ENCODE measurements at places on chromosomes 1 and 21. TPM values are rescaled to one million over a fixed set of nuclear protein-coding genes. Genes with fewer than 3 reads are reported as not detected.

CLCA1 gene
- not detected for total RNA-seq

UBE2G2 gene
- 76.5 TPM for total RNA-seq

BARHL2 gene
- total RNA-seq, result not detected

ALG6 gene
- total RNA-seq, result 8.4 TPM

AMY2A gene
- total RNA-seq, result not detected

DMRTA2 gene
- not detected for total RNA-seq

HSF2BP gene
- total RNA-seq, result 2.3 TPM

RHD gene
- not detected for total RNA-seq

NCAM2 gene
- 2.4 TPM for total RNA-seq

NBPF19 gene
- 35.1 TPM for total RNA-seq

FAM177B gene
- not detected for total RNA-seq

CRYBG2 gene
- not detected for total RNA-seq

KRTAP19-3 gene
- total RNA-seq, result not detected

VPS45 gene
- 36.5 TPM for total RNA-seq

CLDN8 gene
- not detected for total RNA-seq

OR10J1 gene
- total RNA-seq, result not detected

TMEM240 gene
- 4.7 TPM for total RNA-seq

SLC35F3 gene
- total RNA-seq, result under 0.01 TPM

ANGPTL7 gene
- 0.12 TPM for total RNA-seq

AMY1A gene
- not detected for total RNA-seq

DCST2 gene
- not detected for total RNA-seq

KIF21B gene
- 0.12 TPM for total RNA-seq
